NCI-H2081 treated with DMSO at 0.1 percent for 48 hours (cell line): ENCODE measurements at places on chromosomes 16 and 17.
A peak's percentile ranks its signal among the peaks of the same experiment; 100 is the strongest.

DNA sequence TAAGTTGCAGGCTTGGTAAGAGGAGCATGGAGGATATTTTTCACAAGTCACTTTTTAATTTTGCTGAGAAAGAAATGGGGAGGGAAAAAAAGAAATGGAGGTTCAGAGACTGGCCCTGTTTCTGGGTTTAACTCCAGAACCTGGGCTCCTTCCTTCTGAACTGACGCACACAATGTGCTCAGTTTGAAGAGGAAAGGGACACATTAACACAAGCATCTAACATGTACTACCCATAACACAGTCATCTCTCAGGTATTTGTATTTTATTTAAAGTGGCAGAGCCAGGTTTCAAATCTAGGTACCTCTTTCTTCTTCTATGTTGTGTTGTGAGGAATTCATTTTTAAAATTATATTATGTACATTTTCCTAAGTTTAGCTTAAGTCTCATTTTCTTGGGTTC lies 5.3 kb upstream of the TMEM100 start:
- DNase-seq = no peak

- DNase-seq = no peak
These were observed 19.8 kb downstream of the ANKFN1 start for GRCh38 chr17:56173026-56173425.

DNA sequence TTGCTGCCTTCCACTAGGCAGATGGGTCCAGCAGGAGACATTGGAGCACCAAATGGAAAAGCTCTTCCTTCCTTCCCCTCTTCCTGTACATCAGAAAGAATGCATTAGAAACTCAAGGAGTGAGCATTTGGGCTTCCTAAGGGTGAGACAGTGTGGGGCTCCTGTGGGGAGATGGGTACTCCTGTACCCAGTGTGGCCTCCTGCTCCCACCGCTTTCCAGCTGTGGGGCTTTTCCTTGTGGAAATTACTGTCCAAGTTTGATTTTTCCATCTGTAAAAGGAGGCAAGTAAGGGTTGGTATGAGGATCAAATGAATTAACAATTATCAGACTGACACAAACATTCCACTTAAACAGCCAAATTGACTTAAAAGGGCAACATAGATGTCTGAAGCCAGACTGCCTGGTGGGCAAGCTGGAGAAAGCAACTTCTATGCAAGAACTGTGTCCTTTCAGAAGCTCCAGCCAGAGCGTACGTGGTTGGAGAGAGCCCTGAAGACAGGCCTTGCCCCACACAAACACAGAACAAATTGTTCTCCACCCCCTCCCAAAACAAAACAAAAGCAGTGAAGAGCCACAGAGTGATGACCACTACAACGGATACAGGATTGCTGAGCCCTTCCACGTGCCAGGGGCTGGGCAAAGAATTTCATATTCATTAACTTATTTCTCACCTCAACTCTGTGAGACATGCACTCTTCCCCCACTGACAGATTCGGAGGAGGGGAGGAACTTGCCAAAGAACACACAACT lies 23.1 kb upstream of the ALDH3A1 start:
- no peak for DNase-seq

DNA sequence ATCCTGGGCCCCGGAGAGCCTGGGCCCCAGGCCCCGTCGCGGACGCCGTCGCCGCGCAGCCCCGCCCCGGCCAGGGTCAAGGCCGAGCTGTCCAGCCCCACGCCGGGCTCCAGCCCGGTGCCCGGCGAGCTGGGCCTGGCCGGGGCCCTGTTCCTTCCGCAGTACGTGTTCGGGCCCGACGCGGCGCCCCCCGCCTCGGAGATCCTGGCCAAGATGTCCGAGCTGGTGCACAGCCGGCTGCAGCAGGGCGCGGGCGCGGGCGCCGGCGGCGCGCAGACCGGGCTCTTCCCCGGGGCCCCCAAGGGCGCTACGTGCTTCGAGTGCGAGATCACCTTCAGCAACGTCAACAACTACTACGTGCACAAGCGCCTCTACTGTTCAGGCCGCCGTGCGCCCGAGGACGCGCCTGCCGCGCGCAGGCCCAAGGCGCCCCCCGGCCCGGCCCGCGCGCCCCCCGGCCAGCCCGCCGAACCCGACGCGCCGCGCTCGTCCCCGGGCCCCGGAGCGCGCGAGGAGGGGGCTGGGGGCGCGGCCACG lies 36.8 kb upstream of the ZC3H18 start:
- DNase-seq = no peak

DNA sequence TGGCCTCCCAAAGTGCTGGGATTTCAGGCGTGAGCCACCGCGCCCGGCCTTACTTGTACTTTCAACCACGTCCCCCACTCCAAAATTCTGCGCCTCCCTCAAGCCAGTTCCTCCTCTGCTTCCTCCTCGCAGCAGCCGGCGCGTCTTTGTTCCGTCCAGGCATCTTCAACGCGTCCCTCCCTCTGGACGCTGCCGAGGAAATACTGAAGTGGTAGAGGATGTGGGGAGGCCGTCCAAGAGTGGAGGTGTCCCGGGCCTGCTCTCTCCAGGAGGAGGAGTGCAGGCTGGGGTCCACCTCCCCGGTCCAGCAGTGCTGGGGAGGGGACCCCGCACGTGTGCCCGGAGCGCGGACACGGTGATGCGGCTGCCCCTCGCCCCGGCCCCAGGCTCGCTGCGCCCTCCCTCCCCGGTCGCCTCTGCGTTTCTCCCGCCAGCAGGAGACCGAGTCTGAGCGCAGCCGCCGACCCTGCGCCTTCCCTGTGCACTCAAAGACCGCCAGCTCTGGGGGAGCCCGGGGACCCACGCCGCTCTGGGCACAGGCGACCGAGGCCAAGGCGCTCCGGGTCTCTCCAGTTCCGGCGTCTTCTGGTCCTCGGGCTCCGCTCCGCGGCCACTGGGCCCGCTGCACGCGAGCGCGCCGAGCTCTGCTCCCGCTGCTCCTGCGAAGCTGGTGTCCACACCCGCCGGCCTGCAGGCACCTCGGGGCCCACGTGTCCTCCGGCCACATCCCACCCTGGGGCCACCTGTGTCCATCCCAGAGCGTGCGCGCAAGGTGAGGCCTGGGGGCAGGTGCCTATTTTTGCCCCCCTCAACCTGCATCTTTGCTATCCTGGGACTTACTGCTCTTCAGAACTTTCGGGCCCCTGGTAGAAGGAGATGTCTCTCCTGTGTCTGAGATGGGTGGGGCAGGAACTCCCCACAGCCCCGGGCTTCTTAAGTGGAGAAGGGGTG lies 31.7 kb downstream of the OSBPL7 start:
- DNase-seq = peak; percentile 17

GRCh38 chr16:85369741-85370528 lies 243.2 kb upstream of the GSE1 start:
- no peak for DNase-seq

- no peak for DNase-seq
These were observed 3.3 kb downstream of the COL1A1 start for GRCh38 chr17:50198026-50198669.

DNA sequence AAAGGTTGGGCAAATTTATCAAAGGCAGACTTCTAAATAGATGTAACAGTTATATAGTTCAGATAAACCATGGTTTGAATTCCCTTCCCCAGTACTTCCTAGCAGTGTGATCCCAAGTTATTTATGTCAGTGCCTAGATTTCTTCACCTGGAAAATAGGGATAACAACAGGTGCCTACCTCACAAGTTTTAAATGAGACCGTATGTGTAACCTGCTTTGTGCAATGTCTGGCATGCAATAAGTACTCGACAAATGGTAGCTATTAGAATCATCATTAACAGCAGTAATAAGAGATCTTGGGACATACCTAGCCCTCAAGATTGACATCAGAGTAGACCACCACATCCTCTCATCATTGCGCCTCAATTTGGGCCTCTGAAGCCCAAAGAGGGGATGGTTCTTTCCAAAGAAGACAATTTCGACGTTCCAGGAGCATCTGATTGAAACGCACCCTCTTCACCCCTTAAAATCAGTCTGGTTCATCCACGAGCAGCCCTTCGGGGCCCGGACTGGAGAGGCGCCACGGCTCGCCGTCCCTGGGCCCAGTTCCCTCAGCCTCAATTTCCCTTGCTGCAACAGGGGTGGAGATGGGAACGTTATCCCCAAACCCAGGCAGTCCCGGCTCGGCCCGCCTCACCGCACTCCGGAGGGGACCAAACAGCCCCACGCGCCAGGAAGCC lies 541 bp downstream of the ACACA start:
- DNase-seq = no peak

DNA sequence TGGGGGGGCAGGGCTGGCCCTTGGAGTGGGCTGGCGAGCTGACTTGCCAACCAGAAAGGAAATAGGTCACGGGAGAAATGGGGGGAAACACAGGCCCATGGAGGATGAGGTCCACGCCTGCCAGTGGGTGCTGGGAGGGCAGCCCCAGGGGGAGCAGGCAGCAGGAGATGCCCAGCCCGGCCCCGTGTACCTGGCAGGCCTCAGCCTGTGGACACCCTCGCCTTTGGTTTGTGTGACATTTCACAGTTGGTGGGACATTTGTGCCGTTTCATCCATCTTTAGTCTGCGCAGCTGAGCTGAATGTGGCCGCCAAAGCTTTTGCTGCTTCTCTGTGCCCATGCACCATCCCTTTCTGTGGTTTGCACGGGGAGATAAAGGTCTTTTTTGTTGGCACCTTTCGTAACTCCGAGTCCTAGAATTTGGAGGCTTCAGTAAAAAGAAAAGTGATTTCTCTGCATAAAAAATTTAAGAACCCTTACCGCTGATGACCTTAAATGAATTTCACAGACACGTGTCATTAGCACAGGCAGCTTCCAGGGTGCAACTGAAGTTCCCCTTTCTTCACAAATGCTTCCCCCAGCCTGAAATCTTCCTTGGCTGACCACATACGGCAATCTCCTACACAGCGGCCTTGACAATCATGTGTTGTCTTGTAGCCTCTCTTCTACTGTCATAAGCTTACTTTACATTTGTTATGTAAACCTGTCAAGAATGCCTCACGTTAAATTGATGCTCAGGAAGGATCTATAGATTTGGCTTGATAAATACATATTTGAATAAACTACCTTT lies 193.6 kb downstream of the RPTOR start:
- no peak for DNase-seq

- no peak for DNase-seq
These were observed 1.4 kb downstream of the HAGHL start for GRCh38 chr16:728131-728889.

GRCh38 chr17:81461607-81462500 lies 50.7 kb downstream of the ACTG1 start:
- no peak for DNase-seq

DNA sequence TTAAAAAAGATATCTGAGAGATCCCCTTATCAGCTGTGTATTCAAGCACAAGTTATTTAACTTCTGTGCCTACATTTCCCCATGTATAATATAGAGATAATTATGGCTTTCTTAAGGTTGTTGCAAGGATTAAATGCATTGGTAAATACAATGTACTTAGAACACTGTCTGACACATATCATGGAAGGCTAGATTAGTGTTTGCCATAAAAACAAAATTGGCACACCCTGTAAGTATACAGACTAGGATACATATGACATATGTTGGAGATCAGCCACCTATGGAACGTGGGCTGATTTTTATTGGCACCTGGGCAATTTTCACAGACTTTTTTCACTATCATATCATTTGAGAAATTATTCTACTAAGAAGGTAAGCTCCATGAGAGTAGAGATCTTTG lies 2.2 kb downstream of the PMFBP1 start:
- no peak for DNase-seq

- DNase-seq = no peak
These were observed 191.7 kb upstream of the RBFOX1 start for GRCh38 chr16:7140899-7141298.

DNA sequence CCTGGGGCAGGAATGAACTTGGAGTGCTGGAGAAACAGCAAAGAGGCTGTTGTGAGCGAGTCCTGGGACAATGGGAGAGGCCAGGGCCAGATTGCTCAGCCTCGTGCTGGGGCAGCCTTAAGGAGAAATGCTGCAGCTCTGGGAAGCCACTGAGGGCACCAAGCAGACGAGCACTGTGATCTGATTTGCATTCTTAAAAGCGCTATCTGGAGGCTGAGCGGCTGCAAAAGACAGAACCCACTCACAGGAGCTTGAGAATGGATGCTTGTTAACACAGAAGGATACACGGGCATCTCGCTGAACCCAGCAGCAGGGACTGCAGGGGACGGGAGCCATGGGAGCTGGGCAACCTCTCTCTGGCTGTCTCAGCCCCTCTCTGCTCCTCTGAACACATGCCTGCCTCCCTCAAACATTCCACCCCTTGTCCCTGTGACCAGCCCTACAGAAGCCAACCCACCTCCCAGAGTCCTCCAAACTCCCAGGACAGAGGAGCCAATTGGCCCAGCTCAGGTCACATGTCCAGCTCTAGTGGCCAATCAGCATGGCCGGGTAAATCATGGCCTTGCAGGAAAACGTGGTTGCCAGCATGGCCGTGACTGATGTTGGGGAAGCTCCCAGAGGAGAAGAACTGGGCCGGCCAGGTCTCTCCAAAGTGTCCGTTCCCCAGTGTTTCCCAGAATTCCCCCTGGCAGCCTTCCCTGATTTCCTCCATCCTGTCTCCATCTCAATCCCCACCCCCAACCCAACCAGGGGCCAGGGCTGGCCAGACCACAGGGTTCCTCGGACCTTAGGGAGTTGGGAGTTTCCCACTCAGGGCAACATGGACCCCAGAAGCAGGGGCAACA lies 60.3 kb downstream of the GSG1L start:
- DNase-seq = no peak

DNA sequence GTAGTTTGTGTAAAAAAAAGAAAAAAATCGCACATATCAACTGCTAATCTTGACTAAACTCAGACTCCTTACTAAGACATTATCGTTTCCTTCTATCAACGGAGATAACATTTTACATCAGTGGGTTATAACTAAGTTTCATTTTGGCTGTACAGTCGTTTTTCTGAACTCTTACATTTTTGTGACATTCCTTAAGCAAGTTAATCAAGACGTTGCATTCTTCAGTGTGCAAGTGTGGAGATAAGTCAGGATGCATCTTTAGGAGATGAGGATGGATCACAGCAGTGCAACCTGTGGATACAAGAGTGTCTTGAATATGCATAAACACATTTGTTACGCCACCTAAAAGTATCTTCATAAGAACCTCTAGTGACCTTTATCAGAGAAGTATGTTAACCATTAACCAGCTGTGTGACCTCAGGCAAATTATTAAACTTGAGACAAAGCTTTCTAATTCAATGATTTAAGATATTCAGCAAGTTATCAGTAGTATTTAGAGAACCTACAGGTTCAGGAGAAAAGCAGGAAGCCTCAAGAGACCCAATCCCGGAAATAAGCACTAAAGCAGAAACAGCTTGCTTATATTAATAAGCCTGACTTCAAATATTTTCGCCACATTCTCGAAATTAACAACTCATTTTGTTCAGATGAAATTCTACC lies 9.4 kb downstream of the CMC2 start:
- no peak for DNase-seq

- DNase-seq = no peak
These were observed 6.9 kb upstream of the LITAF start for GRCh38 chr16:11593581-11593980.

- DNase-seq = no peak
These were observed 66.7 kb downstream of the NCOR1 start for GRCh38 chr17:16148596-16148995.

- DNase-seq = no peak
These were observed 20.2 kb downstream of the IL21R start for GRCh38 chr16:27421961-27422740.
